D721Med (cell line): ENCODE measurements at places on chromosomes 13 and 19.

- DNase-seq, result no peak
Measured at GRCh38 chr19:42323473-42323851, 2.0 kb upstream of the MEGF8 start.

- no peak for DNase-seq
Measured at GRCh38 chr19:50417111-50418081, 1.3 kb upstream of the SPIB start.

DNA sequence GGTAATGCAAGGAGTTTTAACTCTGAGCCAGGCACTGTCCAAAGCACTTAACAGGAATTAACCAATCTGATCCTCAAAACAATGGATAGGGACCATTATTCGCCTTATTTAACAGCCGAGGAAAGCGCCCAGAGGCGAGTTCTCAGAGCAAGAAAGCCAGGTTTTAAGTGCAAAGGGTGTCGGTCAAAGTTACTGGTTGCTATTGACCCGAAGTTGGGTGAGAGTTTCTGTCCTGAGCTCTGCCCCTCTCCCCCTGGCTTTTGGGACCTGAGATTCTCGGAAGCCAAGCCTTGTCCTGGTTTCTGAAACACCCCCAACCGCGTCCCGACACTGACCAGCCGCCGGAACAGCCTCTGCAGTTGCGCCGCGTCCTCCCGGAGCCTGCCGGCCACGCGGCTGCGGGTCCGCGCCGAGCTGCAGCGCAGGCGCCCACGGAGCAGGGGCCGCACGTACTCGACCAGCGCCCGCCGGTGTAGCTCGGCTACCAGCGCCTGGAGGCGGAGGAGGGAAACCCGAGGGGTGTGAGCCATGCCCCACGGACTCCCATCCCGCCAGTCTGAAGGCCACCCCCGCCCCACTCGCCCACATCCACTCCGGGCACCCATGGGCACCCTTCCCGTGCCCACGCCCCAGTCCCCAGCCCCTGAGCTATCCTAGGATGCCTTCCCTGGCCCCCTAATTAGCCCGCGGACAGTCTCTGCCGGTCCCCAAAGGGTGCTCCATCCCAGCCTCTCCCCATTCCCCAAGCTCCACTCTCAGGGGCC is 27.8 kb downstream of the EXOC3L2 start:
- DNase-seq, result no peak

GRCh38 chr13:77377016-77377415 is 50.1 kb upstream of the MYCBP2 start:
- DNase-seq, result no peak

GRCh38 chr13:30618186-30618929 is 638 bp downstream of the USPL1 start:
- DNase-seq, result no peak

GRCh38 chr13:97852181-97852874 is 101.1 kb upstream of the IPO5 start:
- DNase-seq, result no peak

DNA sequence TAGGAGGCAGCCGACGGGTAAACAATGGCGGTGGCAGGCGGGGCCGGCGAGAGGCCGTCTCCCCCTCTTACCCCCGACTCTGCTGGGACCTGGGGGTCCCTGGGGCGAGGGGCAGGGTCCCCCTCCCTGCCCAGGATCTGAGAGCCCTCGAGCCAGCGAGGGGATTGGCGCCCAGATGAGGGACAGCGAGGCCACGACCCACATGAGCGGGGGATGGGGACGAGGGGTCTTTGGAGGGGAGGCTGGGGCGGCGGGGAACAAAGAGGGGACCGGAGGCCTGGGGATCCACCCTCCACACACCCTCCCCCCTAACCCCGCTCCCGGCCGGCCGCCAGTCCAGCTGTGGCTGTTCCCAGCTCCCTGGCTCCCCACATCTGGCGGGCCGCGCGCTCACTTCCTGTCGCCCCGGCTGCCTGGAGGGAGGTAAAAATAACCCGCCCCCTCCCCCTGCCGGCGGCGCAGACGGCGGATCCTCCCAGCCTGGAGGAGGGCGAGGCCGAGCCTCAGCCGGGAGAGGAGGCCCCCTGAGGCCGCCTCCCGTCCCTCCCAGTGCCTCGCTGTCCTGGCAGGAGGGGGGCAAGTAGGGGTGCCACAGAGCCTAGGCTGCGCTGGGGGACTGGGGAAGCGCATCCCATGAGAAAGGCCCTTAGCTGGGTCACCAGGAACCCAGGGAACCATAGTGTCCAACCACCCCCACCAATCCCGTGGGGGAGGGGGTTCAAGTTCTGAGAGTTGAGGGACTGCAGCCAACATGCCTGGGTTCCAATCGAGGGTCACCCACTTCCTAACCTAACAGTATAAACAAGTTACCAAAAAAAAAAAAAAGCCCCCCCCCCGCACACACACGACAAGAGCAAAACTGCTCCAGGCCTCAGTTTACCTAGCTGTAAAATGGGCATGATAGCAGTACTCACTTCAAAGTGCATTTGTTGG is 29.3 kb upstream of the NANOS3 start:
- no peak for DNase-seq

- DNase-seq, result no peak
Measured at GRCh38 chr13:103852036-103852435, 785.8 kb upstream of the SLC10A2 start.

- no peak for DNase-seq
Measured at GRCh38 chr13:75889427-75889826, 253.3 kb downstream of the LMO7 start.

DNA sequence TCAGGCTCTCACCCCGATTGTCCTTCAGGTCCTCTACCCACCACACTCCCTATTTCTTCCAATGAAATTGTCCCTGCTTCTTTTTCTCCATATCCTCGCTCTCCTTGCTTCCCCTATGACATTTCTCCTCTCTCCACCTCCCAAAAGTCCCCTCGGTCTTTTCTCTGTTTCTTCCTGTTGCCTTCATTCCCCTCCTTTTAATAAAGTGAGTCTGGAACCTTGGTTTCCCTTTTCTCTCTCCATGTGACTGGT is 676 bp upstream of the ZNF574 start:
- DNase-seq, result no peak

GRCh38 chr19:42279902-42280814 is 11.1 kb downstream of the CIC start:
- DNase-seq, result peak; percentile 99

DNA sequence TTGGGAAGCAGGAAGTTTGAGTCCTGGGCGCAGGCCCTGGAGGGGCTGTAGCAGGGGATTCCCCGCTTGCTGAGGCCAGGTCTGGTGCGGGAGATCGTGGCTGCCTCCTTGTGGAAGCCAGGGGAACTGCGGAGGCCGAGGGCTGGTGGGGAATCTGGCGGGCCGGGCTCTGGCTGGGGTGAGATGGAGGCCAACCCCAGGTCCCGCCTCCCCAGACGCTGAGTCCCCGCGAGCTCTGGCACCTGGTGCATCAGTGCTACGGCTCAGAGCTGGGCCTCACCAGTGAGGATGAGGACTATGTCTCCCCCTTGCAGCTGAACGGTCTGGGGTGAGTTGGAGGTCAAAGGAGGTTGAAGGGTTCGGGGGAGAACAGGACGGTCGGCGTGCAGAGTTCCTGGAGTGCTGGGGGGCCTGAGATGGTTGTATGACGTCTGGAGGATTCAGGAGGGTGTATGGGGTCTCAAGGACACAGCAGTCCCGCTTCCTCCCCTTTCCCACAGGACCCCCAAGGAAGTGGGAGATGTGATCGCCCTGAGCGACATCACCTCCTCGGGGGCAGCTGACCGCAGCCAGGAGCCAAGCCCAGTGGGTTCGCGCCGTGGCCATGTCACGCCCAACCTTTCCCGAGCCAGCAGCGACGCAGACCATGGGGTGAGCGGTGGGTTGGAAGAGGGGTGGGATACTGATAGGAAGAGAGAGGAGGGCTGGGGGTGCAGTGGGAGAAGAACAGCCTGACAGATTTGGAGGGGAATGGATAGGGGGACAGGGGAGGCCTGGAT is 13.1 kb downstream of the GRAMD1A start:
- DNase-seq, result peak; percentile 93

DNA sequence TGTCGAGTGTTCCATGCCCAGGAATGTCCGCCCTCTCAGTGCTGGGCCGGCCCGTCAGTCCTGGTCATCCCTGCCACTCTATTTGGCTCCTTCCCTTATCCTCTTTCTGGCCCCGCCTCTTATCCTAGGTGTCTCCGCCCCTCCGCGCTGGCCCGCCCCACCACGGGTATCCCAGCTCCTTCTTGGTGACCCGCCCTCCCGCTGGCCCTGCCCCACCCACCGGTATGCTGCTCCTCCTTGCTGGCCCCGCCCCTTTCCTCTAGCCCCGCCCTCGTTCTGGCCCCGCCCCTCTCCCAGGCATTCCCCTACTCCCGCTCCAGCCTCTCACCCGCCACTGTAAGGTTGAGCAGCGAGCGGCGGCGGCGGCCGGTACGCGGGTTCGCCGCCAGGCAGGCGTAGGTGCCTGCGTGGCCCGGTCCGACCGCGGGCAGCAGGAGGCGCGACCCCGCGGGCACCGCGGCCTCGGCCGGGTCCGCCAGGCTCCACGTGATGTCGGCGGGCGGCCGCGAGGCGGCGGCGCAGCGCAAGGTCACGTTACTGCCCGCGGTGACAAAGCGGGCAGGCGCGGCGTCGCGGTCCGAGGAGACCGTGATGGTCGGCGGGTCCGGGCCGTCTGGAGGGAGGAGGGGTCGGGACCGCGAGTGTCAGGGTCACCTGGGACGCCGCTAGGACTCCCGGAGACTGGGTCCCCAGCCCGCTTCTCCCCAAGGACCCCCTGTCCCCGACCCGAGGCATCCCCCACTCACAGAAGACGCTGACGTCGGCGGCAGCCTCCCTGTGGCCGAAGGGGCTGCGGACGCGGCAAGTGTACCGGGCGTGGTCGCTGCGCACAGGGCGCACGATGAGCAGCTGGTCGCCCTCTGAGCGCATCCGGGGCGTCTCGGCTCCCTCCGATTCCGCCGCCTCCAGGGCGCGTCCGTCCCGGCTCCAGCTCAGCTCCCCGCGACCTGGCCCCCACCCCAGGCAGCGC is 2.0 kb downstream of the VSIG10L start:
- peak; percentile 90 for DNase-seq

DNA sequence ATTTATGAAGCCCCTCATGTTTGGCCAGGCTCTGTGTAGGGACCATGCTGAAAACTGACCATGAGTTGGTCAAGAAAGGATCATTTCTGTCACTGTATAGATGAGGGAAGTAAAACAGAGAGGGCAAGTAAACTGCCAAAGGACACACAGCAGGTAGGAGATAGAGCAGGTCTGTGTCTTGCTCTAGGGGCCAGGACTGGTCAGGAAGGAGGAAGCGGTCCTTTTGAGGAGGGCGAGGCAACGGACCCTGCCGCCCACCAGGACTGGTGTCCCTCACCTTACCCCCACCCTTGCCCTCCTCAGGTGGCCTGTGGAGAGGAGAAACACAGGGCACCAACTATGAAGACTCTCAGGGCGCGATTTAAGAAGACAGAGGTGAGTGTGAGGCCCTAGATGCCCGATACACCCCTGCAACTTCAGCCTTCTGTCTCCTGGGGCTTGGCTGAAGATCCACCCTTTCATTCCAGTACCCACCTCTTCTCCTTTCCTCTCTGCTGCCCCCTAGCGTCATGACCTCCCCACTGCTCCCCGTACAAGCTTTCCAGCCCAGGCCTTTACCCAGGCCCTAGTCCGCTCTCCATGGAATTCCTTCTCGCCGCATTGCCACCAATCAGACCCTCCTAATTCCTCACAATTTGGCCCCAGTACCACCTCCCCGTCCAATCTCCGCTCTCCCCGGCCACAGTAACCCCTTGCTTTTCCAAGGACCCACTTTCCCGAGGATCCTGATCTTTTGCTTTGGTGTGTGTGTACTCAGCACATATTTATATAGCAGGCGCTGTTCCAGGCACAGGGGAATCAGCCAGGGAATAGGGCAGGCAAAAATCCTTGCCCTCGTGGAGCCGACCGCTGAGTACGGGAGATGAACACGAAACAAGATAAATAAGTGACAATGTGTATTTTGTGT is 3.9 kb downstream of the ANKRD24 start:
- DNase-seq, result peak; percentile 79

- DNase-seq, result no peak
Measured at GRCh38 chr19:23800271-23800670, 41.6 kb upstream of the ZNF681 start.

DNA sequence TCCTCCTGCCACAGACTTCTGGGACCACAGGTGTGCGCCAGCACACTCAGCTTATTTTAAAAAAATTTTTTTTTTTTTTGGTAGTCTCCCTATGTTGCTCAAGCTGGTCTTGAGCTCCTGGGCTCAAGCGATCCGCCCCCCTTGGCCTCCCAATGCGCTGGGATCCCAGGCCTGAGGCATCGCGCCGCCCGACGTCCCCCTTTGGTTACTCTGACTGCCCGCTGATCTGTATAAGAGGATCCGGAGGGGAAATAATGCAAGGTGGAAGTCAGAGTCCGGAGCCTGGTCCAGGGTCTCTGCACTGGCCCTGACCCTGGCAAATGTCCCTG is 486 bp upstream of the ZNF805 start:
- no peak for DNase-seq

GRCh38 chr19:40774916-40775631 is at the start of gene MIA:
Gene MIA, plus strand, starts transcription at chr19:40775521. Its CDS starts 22 bp downstream, at chr19:40775543.
- DNase-seq, result no peak

- DNase-seq, result no peak
Measured at GRCh38 chr19:5889288-5889971, 14.2 kb downstream of the NDUFA11 start.

DNA sequence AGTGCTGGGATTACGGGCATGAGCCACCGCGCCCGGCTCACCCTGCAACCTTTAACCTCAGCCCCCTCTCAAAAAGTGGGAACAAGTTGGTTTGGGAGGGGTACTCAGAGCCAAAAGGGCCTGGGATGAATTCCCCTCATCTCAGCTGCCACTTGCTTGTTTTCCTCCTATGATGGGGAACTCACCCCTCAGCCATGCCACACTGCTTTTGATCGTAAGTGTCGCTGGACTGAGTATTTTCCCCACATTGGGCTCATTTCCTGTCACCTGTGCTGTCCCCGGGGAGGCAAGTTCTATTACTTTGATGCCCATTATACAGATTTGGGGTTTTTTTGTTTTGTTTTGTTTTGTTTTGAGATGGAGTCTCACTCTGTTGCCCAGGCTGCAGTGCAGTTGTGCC is 6.5 kb downstream of the R3HDM4 start:
- no peak for DNase-seq

GRCh38 chr19:48968179-48968661 is 3.1 kb downstream of the FTL start:
- DNase-seq, result no peak

- no peak for DNase-seq
Measured at GRCh38 chr13:35471706-35472322, 4.7 kb downstream of the MAB21L1 start.

DNA sequence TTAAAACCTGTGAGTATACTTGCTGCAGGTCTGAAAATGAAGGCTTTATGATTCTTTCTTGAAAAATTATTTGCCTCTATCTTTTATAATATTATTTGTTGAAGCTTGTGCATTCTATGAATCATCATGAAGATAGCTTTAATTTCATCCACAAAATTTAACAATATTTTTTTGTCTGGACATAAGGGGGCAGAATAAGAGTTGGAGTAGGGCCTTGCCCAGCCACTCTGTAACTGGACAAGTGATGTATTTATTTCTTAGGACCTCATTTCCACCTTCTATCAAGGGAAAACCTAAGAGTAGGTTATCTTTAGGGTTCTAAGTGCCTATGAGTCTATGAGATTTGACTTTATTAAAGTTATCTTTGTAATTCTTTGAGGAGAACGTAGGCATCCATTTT is 49.9 kb downstream of the N4BP2L1 start:
- DNase-seq, result no peak

- no peak for DNase-seq
Measured at GRCh38 chr19:2254064-2254872, 1.9 kb downstream of the JSRP1 start.

- no peak for DNase-seq
Measured at GRCh38 chr19:23406091-23406490, 10.8 kb upstream of the ZNF91 start.
